ENCODE measurements at places on chromosomes 7 and 10. TPM values are rescaled to one million over a fixed set of nuclear protein-coding genes. Genes with fewer than 3 reads are reported as not detected.
A peak's percentile ranks its signal among the peaks of the same experiment; 100 is the strongest.

DNA sequence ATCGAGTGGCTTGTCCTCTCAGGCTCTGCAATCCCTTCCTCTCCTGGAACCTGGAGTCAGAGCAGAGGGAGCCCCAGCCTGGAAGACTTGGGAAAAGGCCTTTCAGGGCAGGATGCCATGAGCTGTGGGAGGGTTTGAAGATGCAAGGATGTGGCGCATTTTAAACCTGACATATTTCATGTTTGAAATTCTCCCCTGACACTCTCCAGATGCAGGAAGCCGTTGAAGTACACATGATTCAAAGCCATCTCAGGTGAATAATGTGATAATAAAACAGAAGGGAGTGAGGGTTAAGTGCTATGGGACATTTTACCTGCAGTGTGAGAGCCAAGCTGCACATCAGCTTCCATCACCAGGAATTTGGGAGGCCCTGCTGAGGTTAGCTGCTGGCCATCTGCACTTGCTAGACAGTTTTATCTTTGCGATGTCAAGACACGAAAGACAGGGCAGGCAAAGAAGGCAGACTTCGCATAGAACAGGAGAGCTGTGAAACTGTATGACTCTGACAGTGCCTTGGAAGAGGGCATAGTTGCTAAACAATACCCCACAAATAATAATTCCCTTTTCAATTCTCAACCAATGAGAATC is 159.1 kb upstream of the GDF10 start:
- DNase-seq, result no peak

GRCh38 chr7:44976746-44977196 is 2.0 kb downstream of the MYO1G start:
- DNase-seq, result no peak

Gene FOXI2
- not detected for total RNA-seq

- DNase-seq, result no peak
Observed at GRCh38 chr10:49311555-49312236, 12.7 kb downstream of the C10orf71 start.

GRCh38 chr10:82497439-82497838 is 622.4 kb downstream of the NRG3 start:
- DNase-seq, result peak; percentile 7

Gene CALML3
- total RNA-seq, result not detected

Gene UCN3
- total RNA-seq, result not detected

GRCh38 chr10:72260976-72261783 is 12.5 kb upstream of the DDIT4 start:
- no peak for DNase-seq

- DNase-seq, result no peak
Observed at GRCh38 chr7:110480964-110481363, 610.0 kb upstream of the LRRN3 start.

DNA sequence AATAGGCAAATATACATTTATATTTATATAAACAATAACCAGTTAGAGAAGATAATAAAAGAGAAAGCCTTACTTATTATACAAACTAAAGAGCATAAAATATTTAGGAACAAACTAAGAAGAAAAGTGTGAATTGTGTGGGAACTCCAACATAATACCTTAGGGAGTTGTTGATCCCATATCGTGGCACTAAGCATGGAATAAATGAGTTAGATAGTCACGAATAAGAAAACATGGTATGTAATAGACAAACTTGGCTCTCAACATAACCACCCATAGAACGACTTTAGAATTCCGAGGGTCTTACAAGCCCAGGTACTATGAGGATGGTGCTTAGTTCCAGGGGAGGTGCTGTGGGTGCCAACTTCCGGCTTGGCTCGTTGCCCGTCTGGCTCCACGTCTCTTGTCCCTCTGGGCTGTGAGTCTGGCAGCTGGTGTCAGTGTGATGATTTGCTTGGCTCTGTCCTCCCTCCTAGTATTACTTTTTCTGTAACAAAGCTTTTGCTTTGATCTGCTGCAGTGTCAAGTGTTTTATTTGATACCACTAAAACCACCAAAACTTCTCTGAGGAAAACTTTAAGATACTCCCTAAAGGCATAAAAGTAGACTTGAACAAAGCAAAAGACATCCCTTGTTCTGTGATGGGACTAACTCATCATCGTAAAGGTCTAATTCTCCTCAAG is 9.5 kb upstream of the RBM20 start:
- peak; percentile 39 for DNase-seq

Data from lung microvascular endothelial cell (primary cell).